ENCODE measurements at places on chromosomes 1 and 21. TPM values are rescaled to one million over a fixed set of nuclear protein-coding genes. Genes with fewer than 3 reads are reported as not detected.

DNA sequence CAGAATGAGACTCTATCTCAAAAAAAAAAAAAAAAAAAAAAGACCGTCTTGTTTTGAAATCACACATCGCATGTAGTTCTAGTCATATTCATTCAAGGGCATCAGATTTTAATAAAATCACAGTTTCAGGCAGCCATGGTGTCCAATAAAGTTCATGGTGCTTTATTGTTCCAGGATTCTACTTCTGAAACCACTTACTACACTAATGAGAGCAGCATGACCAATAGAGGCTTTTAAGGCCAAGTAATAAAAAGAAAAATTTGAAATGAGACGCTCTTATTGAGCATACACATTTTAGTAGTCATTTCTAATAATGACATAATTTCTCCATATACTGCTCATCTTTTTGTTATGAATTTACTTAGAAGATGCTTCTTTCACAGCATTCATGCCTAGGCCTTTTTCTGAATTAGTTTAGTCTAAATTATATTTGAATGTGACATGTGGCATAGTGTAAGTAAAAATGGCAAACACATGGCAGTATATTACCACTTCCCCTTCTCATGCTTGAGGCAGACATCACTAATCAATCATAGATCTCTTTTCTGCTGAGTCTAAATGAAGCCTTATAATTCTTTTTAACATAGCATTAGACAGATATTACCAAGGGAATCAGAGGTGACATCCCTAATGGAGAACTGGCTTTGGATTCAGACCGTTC lies 18.5 kb downstream of the NTMT2 start:
- H3K4me1 ChIP-seq, result peaks cover 26% of the 10 kb centered on the region
- no peak overlapping the region for H3K27ac ChIP-seq
- H3K27me3 ChIP-seq, result no peaks in the 10 kb centered on the region
- no peak overlapping the region for H3K4me3 ChIP-seq
- no peaks in the 10 kb centered on the region for H3K36me3 ChIP-seq
- DNase-seq, result no peak

DNA sequence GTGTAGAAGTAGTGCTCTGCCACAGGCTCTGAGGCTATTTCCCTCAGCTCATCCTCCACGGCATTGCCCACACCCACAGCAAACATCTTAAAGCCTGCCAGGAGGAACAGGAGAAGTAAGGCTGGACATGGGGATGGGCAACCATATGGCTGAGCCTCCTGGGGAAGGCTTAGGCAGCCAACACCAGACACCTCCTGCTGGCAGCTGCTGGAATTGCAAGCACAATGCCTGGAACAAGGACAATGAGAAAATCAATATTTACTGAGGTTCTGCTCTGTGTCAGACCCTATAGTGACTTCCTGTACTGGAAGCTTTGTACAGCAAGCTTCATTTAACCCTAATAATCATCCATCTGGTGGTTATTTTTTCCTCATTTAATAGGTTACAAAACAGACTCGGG lies 8.2 kb downstream of the MATN1 start:
- no peaks in the 10 kb centered on the region for H3K36me3 ChIP-seq
- H3K27ac ChIP-seq, result no peak overlapping the region
- peaks cover 15% of the 10 kb centered on the region for H3K4me1 ChIP-seq
- H3K27me3 ChIP-seq, result no peaks in the 10 kb centered on the region

DNA sequence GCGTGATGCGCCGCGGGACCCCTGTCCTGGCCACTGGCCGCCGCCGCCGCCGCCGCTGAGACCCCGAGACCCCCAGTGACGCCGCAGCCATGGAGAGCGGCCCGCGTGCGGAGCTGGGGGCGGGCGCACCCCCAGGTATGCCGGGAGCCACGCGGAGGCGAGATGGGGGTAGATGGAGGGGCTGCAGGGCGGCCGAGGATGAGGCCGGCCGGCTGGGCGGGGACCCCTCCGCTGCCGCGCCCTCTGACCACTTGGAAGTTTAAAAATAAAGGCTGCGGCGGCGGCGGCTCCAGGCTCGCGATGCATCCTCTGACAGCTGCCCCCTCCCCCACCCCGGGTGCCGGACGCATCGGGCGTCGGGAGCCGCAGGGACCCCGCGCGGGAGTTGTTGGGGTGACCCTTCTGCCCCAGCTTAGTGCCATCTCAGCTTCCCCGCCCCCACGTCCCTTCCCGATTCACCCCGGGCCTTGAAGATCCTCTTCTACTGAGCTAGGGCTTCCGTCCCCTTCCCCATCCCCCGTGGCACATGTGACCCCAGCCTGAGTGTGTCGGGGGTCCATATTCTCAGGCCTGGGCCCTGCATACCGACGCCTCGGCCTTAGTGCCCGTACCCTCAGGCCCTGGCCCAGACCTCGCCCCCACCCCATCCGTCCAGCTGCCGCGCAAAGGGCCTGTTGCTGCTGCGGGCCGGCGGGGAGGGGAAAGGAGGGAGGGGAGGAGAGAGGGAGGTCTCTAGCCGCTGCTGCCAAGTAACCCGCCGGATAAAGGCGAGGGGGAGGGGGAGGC lies 562 bp downstream of the MAP7D1 start:
- DNase-seq, result peak; percentile 89
- H3K4me1 ChIP-seq, result peaks cover 50% of the 10 kb centered on the region
- H3K27ac ChIP-seq, result peak overlapping the region; percentile 97
- H3K36me3 ChIP-seq, result no peaks in the 10 kb centered on the region

The GPA33 gene
- 0.88 TPM for polyA plus RNA-seq

- no peaks in the 10 kb centered on the region for H3K27me3 ChIP-seq
- peaks cover 97% of the 10 kb centered on the region for H3K4me1 ChIP-seq
- H3K36me3 ChIP-seq, result no peaks in the 10 kb centered on the region
- DNase-seq, result no peak
- no peak overlapping the region for H3K4me3 ChIP-seq
These were observed 12.4 kb downstream of the PLPP3 start for GRCh38 chr1:56566994-56567393.

- peak overlapping the region; percentile 51 for H3K27ac ChIP-seq
- H3K4me3 ChIP-seq, result no peak overlapping the region
- H3K36me3 ChIP-seq, result no peaks in the 10 kb centered on the region
These were observed 6.0 kb downstream of the CYB561D1 start for GRCh38 chr1:109499661-109500536.

- no peaks in the 10 kb centered on the region for H3K27me3 ChIP-seq
- DNase-seq, result no peak
- H3K4me1 ChIP-seq, result peaks cover 20% of the 10 kb centered on the region
- no peak overlapping the region for H3K27ac ChIP-seq
- H3K4me3 ChIP-seq, result no peak overlapping the region
These were observed 16.0 kb downstream of the RXFP4 start for GRCh38 chr1:155957411-155957915.

GRCh38 chr1:151716771-151717631 lies at the start of gene CELF3:
TSS of gene CELF3 (minus strand) at chr1:151716803. CDS start at chr1:151716020, 783 bp downstream.
- no peaks in the 10 kb centered on the region for H3K36me3 ChIP-seq
- H3K4me3 ChIP-seq, result no peak within 1 kb of the TSS
- H3K27me3 ChIP-seq, result peaks cover 21% of the 10 kb centered on the region
- peaks cover 11% of the 10 kb centered on the region for H3K4me1 ChIP-seq

DNA sequence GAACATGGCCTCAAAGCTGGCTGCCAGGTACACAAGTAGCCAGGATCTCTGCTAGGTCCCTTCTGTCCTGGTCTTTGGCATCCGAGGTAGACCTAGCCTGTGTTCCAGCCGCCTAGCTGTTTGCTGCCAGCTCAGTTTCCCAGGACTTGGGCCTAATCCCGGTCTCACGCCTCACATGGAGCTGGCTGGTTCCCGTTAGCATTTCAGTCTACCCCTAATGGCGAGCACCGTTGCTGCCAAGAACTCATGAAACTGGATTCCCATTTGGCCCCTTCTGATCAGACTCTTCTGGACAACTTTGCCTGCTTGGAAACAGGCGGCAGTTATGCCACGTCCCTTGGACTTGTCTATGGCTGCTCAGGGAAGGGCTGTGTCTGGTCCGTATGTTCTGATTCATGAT lies 26.2 kb upstream of the HHAT start:
- no peak overlapping the region for H3K4me3 ChIP-seq
- no peak for DNase-seq
- no peaks in the 10 kb centered on the region for H3K36me3 ChIP-seq
- H3K27ac ChIP-seq, result no peak overlapping the region
- no peaks in the 10 kb centered on the region for H3K4me1 ChIP-seq
- no peaks in the 10 kb centered on the region for H3K27me3 ChIP-seq

- no peak for DNase-seq
- no peaks in the 10 kb centered on the region for H3K4me1 ChIP-seq
- no peaks in the 10 kb centered on the region for H3K27me3 ChIP-seq
- no peaks in the 10 kb centered on the region for H3K36me3 ChIP-seq
These were observed 453.8 kb downstream of the NEGR1 start for GRCh38 chr1:71828431-71829012.

The RXFP4 gene
- polyA plus RNA-seq, result not detected

The ST6GALNAC5 gene
- polyA plus RNA-seq, result 0.18 TPM

DNA sequence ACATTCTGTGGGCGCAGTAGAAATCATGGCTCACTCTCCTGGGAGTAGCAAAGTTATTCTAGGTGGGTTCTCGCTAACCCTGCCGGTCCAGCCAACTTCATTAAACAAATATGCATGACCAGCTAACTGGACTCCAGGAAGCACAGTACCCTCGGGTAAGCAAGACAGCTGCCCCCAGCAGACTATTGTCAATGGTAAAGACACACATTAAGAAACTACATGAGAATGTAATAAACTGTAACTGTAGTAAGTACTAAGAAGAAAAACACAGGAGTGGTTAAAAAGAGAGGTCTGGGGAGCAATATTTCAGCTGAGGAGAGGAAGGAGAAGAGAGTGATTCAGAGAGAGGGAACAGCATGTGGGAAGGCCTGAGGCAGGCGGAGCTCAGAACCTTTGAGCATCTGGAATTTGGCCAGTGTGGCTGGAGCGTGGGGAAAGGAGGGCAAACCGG lies 7.4 kb downstream of the SLC2A5 start:
- H3K4me1 ChIP-seq, result peaks cover 20% of the 10 kb centered on the region
- H3K27me3 ChIP-seq, result no peaks in the 10 kb centered on the region
- no peak overlapping the region for H3K27ac ChIP-seq
- no peaks in the 10 kb centered on the region for H3K36me3 ChIP-seq
- DNase-seq, result no peak

DNA sequence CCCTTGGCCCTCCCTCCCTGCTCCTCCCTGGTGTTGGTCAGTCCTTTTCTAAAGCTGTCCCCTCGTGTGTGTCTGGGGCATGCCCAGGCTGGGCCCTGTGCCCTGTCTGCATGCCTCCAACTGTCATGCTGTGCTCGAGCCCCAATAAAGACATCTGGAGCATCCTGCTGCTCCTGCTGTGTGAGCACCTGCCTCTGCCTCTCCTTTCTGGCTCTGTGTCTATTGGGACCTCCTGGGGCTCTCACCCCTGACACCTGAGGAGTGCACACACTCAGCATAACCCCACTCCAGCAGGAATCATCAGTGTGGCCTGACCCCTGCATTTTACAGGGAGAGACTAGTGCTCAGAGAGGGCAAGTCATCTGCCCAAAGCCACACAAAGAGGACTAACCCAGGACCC lies 23.7 kb downstream of the KCNC4 start:
- no peaks in the 10 kb centered on the region for H3K36me3 ChIP-seq
- H3K4me3 ChIP-seq, result no peak overlapping the region
- DNase-seq, result peak; percentile 37
- no peaks in the 10 kb centered on the region for H3K27me3 ChIP-seq
- no peaks in the 10 kb centered on the region for H3K4me1 ChIP-seq

GRCh38 chr1:177270863-177271262 lies 100.1 kb downstream of the BRINP2 start:
- no peak overlapping the region for H3K4me3 ChIP-seq
- peaks cover 18% of the 10 kb centered on the region for H3K4me1 ChIP-seq
- H3K27ac ChIP-seq, result no peak overlapping the region

DNA sequence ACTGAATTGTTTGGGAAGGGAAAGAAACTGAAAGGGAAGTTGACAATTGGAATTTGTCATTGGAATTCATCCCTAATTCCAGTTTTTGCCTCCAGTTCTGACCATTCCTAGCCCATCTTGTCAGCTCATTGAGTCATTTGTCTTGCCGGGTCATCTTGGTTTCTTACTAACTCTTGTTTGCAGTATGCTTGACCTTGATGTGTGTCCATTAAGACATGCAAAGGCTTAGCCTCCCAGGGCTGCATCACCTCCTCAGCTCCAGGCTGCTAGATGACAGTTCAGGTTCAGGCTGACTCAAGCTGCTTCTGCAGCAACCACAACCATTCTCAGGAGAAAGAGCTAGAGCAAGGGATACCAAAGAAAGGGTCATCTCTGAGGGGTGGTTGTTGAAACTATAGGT lies 151.3 kb upstream of the PTGFR start:
- no peaks in the 10 kb centered on the region for H3K27me3 ChIP-seq
- DNase-seq, result no peak
- H3K36me3 ChIP-seq, result no peaks in the 10 kb centered on the region
- H3K27ac ChIP-seq, result no peak overlapping the region
- H3K4me1 ChIP-seq, result no peaks in the 10 kb centered on the region

GRCh38 chr1:91958926-91959325 lies 9.7 kb downstream of the BRDT start:
- no peak for DNase-seq
- no peaks in the 10 kb centered on the region for H3K36me3 ChIP-seq
- H3K4me3 ChIP-seq, result no peak overlapping the region
- no peaks in the 10 kb centered on the region for H3K4me1 ChIP-seq
- no peaks in the 10 kb centered on the region for H3K27me3 ChIP-seq
- no peak overlapping the region for H3K27ac ChIP-seq

The CCT3 gene
- polyA plus RNA-seq, result 83.1 TPM

The FCMR gene
- 0.99 TPM for polyA plus RNA-seq

The KPRP gene
- polyA plus RNA-seq, result not detected

The TMPRSS15 gene
- polyA plus RNA-seq, result not detected

- H3K4me3 ChIP-seq, result no peak overlapping the region
- H3K27me3 ChIP-seq, result no peaks in the 10 kb centered on the region
- H3K4me1 ChIP-seq, result no peaks in the 10 kb centered on the region
These were observed 45.9 kb upstream of the SAMD13 start for GRCh38 chr1:84255582-84255981.

The FCRL2 gene
- polyA plus RNA-seq, result 0.07 TPM

DNA sequence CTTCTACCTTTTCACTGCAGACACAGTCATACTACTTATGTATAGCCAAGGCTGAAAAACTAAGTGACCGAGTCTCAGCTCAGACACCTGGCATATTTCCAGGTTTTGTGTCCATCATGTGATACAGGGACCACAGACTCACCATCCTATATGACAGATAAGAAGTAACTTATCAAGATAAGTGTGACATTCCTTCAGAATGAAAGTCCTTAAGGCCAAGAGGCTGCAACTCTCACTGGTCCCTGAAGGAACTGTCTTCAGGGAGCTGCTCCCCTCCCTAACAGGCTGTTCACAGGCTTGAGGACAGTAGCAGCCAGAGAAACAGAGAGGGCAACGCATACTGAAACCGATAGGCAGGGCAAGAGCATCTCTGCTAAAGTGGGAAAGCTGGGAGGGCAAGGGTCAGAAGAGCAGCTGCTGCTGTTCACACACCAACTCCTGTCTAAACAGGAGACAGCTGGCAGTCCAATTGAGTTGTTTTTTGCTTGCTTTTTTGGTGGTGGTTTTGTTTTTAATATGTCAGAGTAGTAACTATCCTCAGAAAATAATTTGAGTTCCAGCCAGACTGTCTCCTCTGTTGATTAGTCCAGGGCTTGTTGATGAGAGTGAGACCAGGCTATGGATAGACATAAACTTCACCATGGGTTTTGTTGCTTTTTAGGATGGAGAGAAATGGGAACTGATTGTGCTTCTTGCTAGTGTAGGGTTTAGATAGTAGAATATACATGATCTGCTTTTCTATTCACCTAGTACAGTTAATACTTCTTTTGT lies 67.7 kb downstream of the MACF1 start:
- no peak overlapping the region for H3K4me3 ChIP-seq
- no peaks in the 10 kb centered on the region for H3K27me3 ChIP-seq
- peak overlapping the region; percentile 16 for H3K27ac ChIP-seq

- no peaks in the 10 kb centered on the region for H3K4me1 ChIP-seq
- no peak overlapping the region for H3K4me3 ChIP-seq
- H3K36me3 ChIP-seq, result no peaks in the 10 kb centered on the region
These were observed 7.9 kb upstream of the OPRD1 start for GRCh38 chr1:28804071-28804470.

The CRYBG2 gene
- not detected for polyA plus RNA-seq

- H3K4me3 ChIP-seq, result peak overlapping the region; percentile 94
- no peaks in the 10 kb centered on the region for H3K36me3 ChIP-seq
- H3K27me3 ChIP-seq, result no peaks in the 10 kb centered on the region
- peak overlapping the region; percentile 95 for H3K27ac ChIP-seq
- DNase-seq, result no peak
These were observed 1.1 kb upstream of the CACYBP start for GRCh38 chr1:174998569-174999215.

Measured in heart left ventricle (tissue), 16 donors.